ENCODE measurements at places on chromosomes 6 and 20.

- DNase-seq, result no peak
Measured at GRCh38 chr6:75855052-75855451, 106.0 kb downstream of the MYO6 start.

DNA sequence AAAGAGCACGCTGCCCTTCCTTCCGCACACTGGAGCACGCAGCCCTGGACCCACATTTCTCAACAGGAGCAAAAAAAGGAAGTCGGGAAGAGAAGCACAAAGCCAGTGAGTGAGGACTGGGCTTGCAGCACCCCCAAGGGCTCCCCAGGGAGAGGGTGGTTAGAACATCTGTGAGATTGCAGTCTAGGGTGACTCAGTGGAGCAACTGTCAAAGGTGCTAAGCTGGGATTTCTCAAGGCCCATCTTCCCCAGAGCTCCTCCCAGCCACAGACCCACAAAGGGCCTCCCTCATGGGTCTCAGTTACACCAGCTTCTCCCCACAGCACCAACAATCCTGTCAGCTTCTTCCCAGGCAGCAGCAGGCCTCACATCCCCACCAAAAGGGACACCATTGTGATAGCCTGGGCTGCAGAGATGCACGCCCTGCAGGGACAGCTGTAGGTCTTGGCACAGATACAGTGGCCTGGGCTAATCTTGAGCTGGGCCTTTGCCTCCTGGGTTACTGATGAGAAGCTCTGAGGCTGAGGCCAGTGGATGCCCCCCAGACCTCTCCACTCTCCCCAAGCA, 39.6 kb upstream of the CD93 start:
- peak; percentile 61 for DNase-seq

DNA sequence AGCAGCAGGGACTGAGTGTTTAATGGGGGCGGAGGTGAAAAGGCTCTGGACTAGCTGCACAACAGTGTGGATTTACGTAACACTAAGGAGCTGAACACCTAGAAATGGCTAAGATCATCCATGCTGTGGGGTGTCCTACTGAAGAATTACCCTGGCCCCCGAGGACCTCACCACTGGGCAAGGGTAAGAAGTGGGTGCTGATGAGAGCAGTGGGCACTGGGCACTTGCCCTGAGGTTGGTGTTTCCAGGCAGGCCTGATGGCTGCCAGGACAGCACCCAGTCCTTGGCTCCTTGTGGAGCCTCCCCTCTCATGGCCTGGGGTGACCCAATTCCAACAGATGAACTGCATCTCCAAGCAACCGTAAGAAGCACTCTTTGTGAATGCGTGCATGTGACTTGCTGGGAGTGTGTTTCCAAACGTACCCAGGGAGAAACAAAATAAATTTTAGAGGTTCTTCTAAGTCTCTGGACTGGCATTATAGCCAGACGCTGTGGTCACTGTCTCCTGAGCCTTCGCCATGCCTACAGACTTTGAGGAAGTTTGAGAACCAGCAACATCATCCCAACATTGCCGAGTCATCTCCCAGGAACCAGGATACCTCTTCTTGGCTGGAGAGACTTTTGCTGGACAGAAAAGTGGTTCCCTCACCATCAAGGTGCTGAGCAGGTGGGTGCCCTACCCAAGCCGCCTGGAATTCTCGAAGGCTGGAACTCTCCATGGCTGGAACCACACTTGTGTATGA, 245.9 kb downstream of the ERMARD start:
- no peak for DNase-seq

DNA sequence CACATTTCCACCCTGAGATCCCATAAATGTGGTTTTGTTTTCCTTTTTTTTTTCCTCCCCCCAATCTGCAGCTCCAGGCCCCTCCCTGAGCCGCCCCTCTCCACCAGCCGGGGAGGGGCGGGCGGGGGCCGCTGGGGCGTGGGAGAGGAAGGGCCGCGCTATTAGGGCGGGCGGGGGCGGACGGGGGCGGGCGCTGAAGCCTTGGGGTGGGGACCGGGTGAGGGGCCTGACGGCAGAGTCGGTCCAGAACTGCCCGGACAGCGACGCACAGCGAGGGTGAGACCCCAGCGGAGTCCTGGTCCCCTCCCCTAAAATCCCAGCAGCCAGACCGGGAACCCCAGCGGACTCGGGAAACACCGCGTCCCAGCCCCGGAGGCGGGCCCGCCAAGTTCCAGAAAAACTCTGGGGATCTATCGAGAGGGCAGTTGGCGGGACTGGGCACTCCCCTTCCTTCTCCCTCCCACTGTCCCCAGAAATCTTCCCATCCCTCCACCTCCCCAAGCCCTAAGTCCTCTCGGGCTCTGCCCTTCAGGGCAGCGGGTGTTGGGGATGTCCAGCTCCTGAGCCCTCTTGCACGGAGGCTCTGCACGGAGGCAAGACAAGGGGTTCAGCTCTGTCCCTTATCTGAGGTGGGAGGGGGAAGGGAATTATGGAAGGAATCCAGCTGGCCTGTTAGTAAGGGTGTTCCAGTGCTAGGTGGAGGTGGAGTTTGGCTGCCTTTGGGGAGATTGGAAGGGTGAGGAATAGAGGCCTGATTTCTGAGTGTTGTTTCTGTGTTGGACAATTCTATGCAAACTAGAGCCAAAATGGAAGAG, at the start of gene PRICKLE4:
TSS of gene PRICKLE4 (plus strand) at position 232 of the 815 bp plus-strand sequence. CDS start 2,692 bp downstream, outside the sequence.
- peak; percentile 37 for DNase-seq

DNA sequence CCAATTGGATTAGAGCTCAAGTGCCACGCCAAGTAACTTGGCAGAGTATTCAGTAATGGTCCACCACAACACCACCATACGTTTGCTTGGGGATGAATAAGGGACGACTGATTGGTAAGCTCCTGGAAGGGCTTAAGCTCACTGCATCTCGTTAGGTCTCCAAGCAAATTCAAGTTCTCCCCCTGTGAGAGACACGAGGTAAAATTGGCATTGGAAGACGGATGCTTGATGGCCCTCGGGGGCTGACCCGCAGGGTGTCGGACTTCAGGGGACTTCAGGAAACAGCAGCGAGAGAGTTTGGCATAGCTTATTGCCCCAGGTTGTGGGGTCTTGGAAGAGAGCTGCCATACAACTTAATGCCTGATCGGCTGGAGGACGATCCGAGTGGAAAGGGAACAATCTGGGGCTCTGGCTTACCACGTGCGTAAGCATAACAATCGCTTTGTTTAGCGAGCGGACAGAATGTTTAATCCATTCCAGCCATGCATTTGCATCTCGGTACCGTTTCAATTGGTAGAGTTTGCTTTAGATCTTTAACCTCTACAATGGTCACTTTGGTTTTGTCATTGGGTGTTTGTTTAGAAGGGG, 4.8 kb upstream of the ZNFX1 start:
- DNase-seq, result no peak

DNA sequence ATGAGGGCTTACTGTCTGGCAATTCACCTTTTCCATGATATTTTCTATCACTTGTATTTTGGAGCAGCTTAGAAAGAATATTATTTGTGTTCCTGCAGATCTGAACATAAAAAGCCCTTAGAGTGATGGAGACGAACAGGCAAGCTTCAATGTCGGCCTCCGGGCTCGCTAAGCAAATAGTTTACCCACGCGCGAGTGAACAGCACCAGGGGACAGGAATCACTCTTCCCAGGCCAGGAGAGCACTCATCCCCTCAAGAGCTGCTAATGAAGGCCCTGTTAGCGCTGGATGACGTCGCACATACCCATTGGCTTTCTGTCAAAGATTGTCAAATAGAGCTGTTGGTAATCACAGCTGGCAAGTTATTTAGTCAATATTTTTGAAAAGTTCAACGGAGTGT, 395.7 kb downstream of the ZFAND3 start:
- no peak for DNase-seq

GRCh38 chr20:52975803-52976531, 3.8 kb downstream of the TSHZ2 start:
- DNase-seq, result no peak

DNA sequence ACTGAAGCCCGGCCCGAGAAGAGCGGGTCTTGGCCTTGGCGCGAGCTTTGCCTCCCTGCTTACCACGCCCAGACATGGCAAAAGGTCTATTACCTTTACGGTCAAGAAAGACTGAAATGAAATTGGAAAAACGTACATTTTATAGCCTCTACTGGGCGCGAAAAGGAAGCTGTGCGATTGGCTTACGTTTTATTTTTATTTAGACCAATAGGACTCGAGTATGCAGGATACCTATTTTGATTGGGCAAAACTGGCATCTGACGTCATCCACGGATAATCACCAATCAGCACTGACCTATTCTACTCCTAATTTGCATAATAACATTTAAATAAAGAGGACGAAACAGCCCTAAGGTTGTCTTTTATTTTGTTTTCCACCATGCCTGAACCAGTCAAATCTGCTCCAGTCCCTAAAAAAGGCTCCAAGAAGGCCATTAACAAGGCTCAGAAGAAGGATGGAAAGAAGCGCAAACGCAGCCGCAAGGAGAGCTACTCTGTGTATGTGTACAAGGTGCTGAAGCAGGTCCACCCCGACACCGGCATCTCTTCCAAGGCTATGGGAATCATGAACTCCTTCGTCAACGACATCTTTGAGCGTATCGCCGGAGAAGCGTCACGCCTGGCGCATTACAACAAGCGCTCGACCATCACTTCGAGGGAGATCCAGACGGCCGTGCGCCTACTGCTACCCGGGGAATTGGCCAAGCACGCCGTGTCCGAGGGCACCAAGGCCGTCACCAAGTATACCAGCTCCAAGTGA, 97.4 kb downstream of the OR2B2 start:
- DNase-seq, result peak; percentile 16

DNA sequence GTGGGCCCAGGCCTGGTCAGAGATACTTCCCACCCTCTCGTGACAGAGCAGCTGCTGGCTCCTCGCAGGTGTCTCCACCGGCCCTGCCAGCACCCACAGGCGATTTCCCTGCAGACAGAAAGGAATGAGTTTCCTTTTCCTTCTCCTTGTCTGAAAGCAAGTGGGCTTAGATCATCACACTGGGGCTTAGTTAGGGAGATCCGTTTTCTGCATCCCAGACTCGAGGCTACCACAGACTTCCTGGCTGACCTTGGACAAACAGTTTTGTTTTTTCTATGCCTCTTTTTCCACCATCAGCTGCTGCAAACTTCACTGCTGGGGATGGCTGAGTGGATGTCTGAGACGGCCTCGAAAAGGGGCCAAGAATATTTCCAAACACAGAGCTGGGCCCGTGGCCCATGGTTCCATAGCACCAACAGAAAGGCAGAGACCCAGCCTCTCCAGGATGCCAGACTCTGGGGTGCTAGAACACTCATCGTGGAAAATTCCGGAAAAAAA, 86.5 kb downstream of the BANF2 start:
- no peak for DNase-seq

GRCh38 chr6:169812257-169812644, 60.8 kb downstream of the ERMARD start:
- no peak for DNase-seq

DNA sequence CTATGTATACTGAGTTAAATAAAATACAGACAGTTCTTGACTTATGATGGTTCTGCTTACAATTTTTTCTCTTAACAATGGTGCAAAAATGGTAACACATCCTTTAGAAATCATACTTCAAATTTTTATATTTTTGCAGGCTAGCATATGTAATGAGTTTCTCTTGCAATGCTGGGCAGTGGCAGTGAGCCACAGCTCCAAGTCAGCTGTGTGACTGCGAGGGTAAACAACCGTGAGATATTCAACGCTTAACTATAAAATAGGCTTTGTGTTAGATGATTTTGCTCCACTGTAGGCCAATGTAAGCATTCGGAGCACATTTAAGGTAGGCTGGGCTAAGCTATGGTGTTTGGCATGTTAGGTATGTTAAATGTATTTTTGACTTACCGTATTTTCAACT, 136.1 kb downstream of the PLCB4 start:
- DNase-seq, result no peak

DNA sequence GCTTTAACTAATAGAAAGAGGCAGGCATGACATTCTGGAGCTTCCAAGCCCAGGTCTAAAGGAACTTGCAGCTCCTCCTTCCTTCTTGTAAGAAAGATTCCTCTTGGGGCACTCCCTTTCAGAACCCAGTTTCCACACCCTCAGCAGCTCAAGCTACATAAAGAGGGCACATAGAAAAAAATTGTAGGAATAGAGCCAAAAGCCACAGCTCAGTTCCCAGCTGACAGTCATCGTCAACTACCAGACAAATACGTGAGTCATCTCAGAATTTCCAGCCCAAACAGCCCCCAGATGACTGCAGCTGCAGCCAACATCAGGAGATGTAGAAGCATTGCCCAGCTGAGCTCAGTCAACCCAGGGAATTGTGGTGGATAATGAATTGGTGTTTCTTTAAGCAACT, 349.8 kb upstream of the ARID1B start:
- DNase-seq, result peak; percentile 37

GRCh38 chr6:144673807-144674206, 388.7 kb downstream of the UTRN start:
- DNase-seq, result no peak

DNA sequence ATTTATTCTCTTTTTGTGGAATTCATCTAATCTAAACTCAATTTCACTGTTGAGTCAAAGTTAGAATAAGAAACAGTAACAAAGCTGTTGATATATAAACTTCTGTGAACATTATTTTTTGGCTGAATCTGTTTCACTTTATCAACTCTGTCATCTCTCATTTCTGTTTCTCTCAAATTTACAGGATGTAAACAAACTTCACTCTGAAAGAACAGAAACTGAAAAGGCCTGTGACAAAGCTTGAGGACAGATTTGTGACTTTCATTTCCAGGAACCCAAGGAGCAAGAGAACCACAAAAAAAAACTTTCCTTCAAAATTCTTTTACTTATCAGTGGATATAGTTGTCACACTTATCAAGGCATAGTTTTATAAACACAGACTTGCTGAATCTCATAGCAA, 447.9 kb upstream of the OPRM1 start:
- DNase-seq, result no peak

DNA sequence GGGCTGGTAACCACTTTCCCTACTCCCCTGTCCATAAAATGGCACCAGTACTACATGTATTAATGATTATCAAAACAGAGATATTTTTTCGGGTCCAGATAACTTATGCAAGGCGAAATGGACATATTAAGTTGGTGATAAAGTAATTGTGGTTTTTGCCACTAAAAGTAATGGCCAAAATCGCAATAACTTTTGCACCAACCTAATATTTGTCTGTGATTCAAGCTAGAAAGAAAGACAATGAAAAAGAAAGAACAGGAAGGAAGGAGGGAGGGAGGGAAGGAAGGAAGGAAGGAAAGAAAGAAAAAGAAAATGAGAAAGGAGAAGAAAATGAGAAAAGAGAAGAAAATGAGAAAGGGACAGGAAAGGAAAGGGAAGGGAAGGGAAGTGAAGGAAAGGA, 922.9 kb downstream of the TBC1D32 start:
- no peak for DNase-seq

GRCh38 chr6:45896783-45897441, 118.7 kb downstream of the CLIC5 start:
- no peak for DNase-seq

- peak; percentile 18 for DNase-seq
Measured at GRCh38 chr6:14726816-14727493, 518.9 kb upstream of the JARID2 start.

Data from gastrocnemius medialis (tissue), 4 donors.